ENCODE measurements at places on chromosomes 1 and 21.

GRCh38 chr1:155012026-155012546 is 9.5 kb downstream of the ZBTB7B start:
- DNase-seq, result no peak

DNA sequence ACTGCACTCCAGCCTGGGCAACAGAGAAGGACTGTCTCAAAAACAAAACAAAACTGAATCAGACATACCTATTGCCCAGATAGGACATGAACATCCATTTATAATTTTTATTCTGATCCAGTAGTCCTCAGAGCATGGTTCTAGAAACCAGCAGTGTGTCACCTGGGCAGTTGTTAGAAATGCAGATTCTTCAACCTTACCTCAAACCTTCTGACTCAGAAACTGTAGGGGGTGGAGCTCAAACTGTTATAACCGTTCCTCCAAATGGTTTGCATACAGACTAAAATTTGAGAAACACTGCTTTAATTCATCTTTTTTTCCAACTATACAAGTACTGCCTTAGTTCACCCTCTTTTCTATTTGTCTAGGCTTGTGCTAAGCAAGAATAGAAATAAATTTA is 6.0 kb downstream of the NASP start:
- DNase-seq, result no peak

GRCh38 chr1:222048094-222048595 is 306.3 kb upstream of the DUSP10 start:
- DNase-seq, result no peak

DNA sequence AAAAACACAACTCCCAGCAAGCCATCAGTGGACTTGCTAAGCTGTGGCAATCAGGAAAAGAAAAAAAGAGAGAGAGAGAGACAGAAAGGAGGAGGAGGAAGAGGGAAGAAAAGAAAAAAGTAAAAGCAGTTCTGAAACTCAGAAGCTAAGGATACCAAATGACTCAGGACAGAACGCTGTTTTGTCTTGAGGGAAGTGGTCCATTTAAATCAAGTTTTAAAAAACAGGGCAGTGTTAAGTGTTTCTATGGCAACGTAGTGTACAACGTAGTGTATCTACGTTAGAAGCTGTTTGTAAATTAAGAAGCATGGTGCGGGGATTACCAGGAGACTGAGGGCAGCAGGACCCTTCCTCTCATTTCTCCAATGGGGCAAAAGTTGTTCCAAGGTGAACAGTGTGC is 5.8 kb downstream of the ADORA3 start:
- DNase-seq, result no peak

DNA sequence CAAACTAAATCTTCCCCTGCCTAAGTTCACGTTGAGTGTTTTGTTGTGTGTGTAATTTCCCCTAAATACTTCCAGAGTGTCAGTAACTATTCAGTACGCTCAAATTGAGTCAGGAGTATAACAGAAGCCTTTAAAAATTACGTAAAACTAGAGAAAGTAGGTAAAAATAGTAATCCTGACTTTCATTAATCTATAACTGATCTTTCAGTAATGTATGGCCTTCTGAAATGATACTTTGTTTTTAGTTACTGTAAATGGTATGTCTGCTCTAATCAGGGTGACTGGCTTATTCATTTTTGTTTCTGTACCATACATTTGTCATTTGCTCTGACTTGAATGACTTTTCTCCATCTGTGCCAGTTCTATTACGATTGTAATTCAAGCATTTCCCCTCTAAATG is 29.4 kb downstream of the MIER1 start:
- no peak for DNase-seq

DNA sequence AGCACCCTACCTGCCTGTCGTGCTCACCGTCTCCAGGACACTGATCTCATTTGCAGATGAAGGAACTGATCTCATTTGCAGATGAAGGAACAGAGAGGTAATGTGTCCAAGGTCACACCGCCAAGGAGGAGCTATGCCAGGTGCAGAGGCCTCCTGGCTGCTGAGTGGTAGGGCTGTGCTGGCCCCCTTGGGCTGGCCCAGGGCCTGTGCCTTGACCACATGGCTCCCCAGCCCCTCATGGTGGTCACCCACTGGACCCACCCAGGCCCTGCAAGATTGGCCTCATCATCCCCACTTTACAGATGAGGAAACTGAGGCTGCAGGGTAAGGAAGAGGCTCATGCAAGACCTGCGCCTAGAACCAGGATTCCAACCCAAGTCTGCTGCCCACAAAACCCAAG is 628.3 kb downstream of the MATN1 start:
- no peak for DNase-seq

DNA sequence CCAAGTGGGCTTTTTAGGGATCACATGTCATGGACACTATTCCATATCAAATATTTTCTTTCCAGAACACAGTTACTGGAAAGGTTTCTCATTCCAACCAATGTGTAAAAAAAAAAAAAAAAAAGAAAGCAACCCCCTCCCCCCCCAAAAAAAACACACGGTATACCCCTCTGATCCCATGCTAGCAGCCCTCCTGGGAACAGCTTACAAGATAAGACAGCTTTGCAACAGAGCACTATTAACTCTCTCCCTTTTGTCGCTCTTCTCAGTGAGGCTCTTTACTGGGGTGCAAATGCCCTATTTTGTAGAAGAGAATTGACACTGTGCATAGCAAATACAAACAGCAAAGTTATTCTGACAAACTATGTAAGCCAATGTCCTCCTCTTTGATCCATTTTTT is 161.2 kb downstream of the NTMT2 start:
- no peak for DNase-seq

DNA sequence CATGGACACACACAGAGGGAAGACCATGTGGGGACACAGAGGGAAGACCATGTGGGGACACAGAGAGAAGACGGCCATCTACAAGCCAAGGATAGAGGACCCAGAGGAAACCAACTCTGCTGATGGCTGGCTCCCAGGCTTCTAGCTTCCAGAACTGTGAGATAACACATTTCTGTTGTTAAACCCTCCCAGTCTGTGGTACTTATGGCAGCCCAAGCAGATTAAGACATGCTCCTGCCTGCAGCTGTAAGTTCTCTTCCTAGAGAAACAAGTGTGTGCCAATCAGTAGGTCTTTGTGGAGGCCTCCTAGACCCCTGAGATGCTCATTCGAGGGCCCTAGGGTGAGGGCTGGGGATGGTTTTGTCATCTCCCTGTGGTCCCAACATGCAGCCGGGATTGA is 2.7 kb downstream of the AGT start:
- no peak for DNase-seq

DNA sequence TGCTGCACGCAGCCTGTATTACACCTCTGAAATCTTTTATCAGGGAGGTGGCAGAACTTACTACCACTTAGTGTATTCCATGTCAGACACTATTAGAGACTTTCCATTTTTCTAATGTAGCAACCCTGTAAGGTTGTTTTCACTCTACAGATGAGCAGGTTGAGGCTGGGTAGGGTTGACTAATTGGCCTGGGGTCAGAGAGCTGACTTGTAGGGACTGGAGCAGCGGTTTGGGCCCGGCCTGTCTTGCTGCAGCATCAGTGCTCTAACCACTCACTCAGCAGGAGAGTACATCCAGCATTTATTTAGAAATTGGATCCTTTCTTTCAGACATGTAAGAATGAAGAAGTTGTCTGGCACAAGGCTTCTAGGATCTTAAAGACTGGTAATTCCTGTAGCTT is 25.7 kb upstream of the NBL1 start:
- no peak for DNase-seq

GRCh38 chr1:178609015-178609414 is 96.1 kb downstream of the TEX35 start:
- no peak for DNase-seq

DNA sequence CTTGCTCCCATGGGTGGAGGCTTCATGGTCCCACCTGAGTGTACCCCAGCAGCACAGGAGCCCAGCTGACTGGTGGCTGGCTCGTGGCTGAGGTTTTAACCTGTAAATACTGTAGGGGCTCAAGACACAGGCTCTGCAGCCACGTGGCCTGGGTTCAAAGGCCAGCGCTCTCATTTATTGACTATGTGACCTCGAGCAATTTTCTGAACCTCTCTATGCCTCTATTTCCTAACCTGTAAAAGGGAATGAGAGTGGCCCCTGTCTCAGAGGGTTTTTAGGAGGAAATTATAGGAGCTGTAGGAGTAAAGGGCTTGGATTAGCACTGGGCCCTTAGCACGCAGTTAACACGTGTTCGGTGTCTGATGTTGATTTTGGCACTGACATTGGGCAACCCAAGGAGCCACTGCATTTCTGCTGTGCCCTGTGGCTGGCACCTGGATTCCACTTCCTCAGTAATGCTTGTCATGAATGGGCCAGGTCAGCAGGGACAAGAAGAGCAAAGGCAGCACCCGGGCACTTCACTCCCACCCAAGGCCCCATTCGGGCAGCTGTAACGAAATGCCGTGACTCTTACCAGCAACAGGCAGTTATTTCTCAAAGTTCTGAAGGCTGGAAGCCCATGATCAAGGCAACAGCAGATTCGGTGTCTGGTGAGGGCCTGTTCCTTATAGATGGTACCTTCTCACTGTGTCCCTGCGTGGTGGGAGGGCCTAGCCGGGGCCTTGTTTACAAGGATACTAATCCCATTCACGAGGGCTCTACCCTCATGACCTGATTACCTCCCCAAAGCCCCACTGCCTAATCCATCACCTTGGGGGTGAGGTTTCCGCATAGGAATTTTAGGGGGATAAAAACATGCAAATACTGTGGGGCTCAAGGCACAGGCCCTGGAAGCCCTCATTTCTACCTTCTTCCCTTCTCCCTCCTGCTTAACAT is 25.2 kb downstream of the ARHGEF10L start:
- DNase-seq, result no peak

DNA sequence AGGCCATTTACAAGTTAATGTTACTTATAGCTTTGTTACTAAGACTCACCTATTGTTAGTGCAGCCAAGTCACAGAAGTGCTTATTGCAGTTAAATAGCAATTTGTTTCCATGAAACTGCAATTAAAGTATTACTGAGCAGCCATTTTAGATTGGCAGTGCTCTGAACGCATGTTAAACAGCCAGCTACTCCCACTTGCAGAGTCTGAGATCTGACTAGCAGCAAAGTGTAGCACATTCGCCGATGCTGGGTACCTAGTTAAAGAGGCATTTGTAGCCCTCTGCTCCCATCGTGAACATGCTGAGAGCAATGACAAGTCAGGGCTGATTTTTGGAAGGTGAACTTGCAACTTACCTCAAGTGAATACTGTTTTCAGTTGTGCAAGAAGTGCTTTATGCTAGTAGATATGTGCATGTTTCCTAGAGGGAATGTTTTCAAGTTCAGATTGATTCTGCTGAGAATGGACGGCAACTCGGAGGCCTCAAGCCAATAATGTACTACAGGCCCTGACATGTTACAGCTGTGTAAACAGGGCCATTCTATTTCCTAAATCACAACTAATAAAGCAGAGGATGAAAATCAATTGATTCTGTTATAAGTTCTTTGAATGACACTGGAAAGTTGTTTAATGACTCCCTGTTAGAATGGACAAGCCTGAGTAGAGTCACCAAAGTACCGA is 19.8 kb downstream of the LMO4 start:
- DNase-seq, result no peak

- no peak for DNase-seq
These were observed 4.4 kb downstream of the DENND4B start for GRCh38 chr1:153941826-153942725.

- no peak for DNase-seq
These were observed 138.5 kb downstream of the SLC45A1 start for GRCh38 chr1:8456308-8456912.

DNA sequence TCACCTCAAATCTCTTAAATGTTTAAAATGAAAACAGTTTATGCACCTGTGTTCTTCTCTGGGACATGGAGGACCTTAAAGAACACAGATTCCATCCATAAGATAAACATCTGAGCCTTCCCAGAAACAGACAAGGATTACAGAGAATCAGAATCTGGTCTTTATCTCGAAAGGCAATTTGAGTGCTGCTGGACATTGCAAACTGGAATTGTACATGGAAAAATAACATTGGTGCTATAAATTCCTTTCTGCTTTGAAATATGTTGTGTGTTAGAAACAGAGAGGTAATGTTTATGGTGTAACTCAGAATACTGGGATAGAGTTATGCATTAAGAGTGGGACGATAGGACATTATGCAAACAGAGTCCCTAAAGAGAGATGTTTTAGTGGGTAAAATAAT is 6.6 kb upstream of the DDR2 start:
- no peak for DNase-seq

GRCh38 chr1:91796390-91796654 is 89.6 kb downstream of the TGFBR3 start:
- DNase-seq, result no peak

- DNase-seq, result no peak
These were observed 283.1 kb downstream of the GRIK1 start for GRCh38 chr21:29656504-29657239.

DNA sequence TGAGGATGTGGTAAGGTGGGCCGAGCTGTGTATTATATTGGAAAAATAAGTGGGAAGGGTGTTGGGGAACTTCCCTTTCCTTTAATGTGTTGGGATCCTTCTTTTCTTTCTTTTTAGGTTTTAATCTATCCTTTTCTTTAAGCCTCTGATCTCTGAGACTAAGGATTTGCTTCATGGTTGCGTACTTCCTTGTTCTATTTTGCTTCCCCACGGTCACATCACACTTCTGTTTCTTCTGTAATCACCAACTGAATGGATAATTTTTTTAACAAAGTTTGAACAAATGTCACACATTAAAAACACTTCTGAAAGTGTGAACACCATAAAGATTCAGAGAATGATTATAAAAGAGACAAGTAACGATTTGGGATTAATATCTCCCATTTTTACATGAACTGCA is 17.4 kb downstream of the DMRTA2 start:
- no peak for DNase-seq

- DNase-seq, result no peak
These were observed 282 bp upstream of the LYPLAL1 start for GRCh38 chr1:219173434-219173757.

GRCh38 chr1:68213843-68214242 is 18.5 kb downstream of the WLS start:
- DNase-seq, result no peak

DNA sequence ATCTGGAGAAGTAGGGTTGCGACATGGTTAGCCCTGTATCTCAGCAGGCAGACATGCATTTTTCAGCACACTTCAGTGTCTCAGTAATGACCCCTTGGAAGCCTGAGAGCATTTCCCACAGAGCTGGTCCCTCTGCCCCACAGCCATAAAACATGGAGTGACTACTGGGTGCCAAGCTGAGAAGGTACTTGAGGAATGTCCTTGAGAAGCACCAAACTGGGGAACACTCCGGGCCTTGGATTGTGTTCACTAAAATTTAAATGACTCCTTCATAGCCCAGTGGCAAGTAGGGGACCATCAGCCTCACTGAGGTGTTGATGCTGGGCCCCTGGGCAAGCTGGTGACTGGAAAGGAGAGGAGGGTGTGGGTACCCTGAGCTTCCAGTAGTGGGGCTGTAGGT is 54.7 kb downstream of the KCNJ6 start:
- no peak for DNase-seq
